ENCODE measurements at places on chromosomes 2 and 18.

GRCh38 chr2:11104794-11105660 is 50.2 kb upstream of the SLC66A3 start:
- DNase-seq: no peak

DNA sequence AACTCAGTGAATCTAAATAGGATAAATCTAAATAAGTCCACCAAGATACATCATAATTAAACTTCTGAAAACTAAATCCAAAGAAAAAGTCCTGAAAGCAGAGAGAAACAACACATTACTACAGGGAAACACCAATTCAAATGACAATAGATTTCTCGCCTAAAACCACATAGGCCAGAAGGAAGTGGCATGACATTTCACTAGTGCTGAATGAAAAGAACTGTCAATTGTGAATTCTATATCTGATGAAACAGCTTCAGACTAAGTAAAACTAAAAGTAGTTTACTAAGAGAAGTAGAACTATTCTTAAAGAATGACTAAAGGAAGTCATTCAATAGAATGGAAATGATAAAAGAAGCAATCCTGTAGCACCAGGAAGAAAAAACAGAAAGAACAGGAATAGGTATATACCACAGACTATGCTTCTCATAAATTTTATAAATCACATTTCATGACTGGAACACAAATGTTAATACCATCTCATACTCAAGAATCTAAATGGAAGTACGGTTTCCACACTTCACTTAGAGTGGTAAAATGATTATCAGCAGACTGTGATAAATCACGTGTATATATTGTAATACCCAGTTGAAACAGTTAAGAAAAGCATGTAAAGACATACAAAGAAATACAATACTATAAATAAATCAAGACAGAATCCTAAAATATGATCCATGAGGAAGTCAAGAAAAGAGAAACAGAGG is 46.4 kb downstream of the ASXL2 start:
- no peak for DNase-seq

GRCh38 chr2:181523756-181524155 is 66.6 kb downstream of the ITGA4 start:
- DNase-seq: no peak

- DNase-seq: no peak
Observed at GRCh38 chr2:105649534-105649933, 95.2 kb upstream of the NCK2 start.

DNA sequence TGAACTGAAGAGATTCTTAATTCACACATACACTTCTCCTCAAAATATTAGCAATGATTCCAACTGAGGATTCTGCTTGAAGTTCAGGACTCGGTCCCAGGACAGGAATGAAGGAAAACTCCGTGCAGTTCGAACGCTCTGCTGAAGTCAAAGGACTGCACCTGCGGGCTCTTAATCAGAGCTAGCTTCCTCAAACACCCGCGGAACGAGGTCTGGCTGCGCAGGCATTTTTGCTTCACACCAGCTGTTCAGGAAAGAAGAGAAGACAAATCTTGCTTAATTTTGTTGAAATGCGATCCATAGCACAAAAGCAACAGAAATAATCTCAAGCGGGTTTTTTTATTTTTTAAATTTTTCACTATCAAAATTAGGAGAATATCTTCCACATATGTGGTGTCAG is 175.6 kb downstream of the LAMA1 start:
- no peak for DNase-seq

DNA sequence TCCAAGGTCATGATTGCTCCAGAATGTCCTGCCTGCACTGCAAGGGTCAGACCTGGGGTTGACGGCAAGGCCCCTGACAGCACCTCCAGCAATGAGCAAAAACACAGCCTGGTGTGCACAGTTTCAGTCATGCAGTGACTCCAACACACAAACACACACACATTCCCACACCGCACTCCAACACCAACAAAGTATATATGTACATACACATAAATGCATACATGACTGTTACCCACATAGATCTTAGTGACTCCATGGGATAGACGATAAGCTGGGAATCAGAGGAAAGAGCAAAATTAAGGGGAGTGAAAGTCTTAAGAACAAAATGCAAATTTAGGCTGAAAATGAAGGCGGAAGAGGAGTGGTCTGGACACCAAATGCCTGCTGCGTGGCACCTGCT is 112.7 kb upstream of the TEKT4 start:
- no peak for DNase-seq

GRCh38 chr18:1050012-1050657 is 145.5 kb downstream of the ADCYAP1 start:
- DNase-seq: no peak

- DNase-seq: no peak
Observed at GRCh38 chr2:7010391-7011054, 93.3 kb downstream of the RNF144A start.

GRCh38 chr2:239390546-239391285 is 10.1 kb downstream of the HDAC4 start:
- no peak for DNase-seq

GRCh38 chr2:226652983-226653765 is 146.4 kb downstream of the IRS1 start:
- DNase-seq: no peak

DNA sequence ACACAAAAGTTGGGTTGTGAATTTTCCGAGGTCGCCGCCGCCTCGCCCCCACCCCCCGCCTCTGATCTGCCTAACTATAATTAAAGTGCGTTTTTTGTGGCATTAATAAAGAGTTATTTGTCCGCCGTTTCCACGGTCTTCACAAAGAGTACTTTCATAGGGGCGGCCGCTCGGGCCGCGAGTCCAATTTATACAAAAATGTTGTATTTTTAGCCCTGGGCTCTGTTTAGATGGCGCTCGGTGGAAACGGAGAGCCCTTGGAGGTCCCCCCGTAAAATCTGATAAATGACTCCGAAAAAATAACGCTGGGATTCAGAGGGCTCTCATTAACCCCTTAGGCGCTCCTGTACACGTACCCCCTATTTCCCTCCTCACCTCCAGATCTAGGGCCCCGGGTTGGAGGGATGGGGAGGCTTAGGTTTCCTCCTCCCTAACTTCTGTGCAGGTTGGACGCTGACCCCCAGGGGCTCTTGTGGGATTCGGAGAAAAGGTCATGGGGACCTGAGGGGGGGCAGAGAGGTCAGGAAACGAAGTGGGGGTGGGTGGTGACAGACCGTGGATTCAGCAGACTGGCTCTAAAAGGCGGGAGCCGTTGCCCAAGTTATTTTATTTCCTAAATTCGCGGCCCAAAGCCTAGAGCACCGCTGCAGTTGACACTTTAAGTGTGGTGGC is 1.9 kb downstream of the CYP26B1 start:
- no peak for DNase-seq

GRCh38 chr18:38025433-38026038 is 459.9 kb upstream of the CELF4 start:
- DNase-seq: no peak

DNA sequence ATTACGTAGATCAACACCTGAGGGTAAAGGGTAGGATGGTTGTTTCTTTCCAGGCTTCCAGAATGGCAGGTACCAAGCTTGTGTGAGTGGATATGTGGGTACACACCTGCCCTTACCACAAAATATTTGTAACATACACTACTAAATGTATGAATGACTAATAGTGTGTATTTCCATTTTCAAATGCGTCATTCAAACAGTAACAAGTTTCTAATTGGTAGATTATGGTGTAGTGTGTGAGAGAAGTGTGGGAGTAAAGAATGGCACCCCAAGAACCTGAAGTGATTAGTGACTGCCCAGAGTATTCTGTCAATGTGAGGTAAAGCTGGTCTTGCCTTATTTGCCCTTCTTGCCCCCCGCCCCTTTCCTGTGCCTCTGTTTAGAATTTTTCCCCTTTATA is 21.1 kb downstream of the AGPS start:
- DNase-seq: no peak

DNA sequence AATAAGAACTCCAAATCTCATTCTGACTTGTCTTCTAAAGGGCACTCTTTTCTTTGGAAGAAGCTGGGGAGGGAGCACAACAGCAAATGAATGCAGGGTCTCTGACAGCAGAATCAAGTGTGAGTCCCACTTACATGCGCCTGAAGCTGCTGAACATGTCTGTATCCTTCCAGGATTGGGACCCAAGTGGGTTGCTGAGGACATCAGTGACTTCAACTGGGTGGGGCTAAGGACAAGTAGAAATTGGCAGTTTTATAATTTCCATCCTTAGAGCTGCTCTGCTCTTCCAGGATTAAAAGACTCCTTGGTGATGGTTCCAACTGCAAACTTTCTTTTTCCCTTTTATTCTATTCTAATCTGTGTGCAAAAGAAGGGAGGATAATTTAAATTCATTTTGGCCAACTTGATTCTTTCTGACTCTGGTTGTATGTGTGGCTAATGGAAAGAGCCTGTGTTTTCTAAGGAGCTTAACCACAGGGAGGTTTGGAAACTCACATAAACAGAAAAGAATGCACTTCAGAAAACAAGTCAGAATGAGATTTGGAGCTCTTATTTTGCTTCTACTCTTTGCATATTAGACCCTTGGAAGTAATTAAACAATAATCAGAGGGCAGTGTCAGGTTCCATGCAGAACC is 20.6 kb downstream of the ANTXR1 start:
- DNase-seq: no peak

- no peak for DNase-seq
Observed at GRCh38 chr2:134447669-134448068, 193.8 kb downstream of the MGAT5 start.

DNA sequence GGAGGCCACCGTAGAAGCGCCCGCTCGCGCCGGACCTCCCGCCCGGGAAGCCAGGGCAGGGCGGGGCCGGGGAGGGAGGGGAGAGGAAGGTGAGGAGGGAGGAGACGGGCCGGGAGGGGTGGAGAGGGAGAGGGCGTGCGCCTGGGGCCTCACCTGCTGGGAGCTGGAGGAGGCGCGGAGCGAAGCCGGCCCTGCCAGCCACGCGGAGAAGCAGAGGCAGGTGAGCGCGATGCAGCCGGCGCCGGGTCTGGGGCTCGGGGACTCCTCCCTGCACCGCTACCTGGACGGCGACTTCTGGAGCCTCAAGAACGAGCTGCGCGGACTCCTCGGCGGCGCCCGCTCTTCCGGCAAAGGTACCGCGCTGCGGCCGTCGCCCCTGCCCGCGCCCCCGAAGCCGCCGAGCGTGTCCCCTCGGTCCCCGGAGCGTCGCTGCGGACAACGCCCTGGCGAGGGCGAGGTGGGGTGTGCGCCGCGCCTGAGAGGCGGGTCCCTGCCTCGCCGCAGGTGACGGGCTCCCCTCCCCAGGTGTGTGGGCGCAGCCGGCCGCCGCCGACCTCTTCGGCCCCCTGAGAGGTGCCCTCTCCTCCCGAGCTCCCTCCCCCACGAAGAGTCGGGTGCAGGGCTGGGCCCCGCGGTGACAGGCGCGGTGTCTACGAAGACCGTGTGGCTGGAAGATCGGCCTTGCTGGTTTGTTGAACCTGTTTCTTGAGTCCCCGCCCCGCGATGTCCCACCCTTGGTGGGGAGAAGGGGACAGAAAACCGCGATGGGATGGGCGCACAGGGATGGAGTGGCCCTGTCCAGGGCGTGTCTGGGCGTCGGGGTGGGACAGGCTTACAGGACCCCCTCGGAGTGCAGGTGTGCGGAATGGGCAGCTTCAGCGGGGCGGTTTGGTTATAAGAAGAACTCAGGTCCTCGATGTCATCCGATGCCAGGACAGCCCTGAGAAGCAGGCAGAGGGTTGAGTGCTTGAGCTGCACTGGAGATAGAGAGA is at the start of gene ACOXL:
Gene ACOXL, plus strand, starts transcription at position 152 of the 992 bp plus-strand sequence. CDS start 35,817 bp downstream, outside the sequence.
- no peak for DNase-seq

DNA sequence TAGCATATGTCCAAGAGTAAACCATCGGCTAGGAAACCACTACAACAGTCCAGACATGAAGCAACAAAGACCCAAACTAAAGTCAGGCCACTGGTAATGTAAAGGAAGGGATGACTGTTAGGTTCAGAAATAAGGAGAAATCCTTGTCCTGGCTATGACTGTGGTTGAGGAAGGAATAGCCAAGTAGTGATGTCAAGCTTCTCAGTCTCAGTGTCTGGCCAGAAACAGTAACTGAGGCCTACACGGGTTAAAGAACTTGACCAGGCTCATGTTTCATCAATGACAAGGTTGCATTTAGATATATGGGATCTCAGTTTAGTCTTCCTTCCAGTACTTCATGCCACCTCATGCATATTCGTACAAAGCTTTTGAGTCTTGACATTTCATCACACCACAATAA is 162.0 kb downstream of the ETAA1 start:
- DNase-seq: no peak

- DNase-seq: no peak
Observed at GRCh38 chr2:204717591-204717990, 172.3 kb downstream of the PARD3B start.

DNA sequence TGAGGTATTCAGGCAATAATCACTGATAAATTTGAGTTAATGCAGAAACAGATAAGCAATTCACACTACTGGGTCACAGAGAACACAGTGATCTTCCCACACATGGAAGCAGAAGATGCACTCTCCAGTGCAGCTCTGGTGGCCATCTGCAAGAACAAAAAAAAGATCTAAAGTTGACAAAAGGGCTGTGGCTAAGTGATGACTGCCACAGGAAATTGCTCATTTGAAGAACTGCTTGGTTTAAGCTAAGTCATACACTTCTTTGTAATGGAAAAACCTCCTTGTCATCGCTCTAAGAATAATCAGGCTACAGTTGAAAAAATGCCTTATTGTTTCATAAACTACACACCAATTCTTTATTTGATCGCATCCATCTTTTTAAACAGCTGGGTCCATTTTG is 115.1 kb downstream of the DTNB start:
- DNase-seq: no peak

- no peak for DNase-seq
Observed at GRCh38 chr2:217279556-217279955, 419.7 kb upstream of the TNP1 start.

- no peak for DNase-seq
Observed at GRCh38 chr2:71665168-71666093, 212.1 kb downstream of the DYSF start.

- no peak for DNase-seq
Observed at GRCh38 chr2:149884871-149885270, 297.3 kb upstream of the MMADHC start.

GRCh38 chr2:127950264-127950663 is 64.5 kb upstream of the AMMECR1L start:
- no peak for DNase-seq

GRCh38 chr18:55779691-55780585 is 191.9 kb upstream of the TCF4 start:
- peak; percentile 52 for DNase-seq

DNA sequence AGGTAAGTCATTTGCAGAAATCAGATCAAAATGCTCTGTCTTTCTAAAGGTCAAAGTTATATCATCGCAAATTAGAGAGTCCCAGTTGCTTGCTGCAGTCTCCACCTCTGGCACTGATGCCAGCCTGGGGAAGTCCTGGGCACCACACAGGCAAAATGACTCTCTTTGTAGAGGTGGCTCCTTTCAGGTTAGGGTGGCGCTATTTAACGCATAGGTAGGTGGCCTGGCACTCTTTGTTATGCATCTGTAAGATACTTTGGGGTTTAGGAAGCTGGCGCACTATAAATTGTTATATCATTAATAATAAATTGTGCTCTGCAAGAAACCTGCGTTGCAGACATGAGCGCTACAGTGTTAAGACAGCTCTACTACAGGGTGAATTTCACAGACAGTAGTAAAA is 268.5 kb downstream of the ICOS start:
- no peak for DNase-seq

DNA sequence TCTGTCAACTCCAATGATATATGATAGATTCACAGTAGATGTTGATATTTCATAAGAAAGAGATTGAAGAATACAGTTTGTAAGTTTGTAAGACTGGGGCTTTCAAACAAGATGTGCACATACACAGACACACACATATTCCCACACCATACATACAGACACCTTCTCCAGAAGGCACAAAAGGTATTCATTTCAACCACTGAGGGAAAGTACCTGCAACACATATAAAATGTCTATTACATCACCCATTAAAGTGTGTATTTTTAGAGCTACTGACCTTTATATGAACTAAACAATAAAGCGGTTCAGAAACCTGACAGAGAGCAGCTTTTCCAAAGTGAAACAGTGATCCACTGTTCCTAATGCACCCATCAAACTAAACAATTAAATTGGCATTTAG is 53.3 kb downstream of the CCDC148 start:
- DNase-seq: no peak
